ENCODE measurements at places on chromosomes 3 and 15.

GRCh38 chr3:20904671-20905070 is 718.7 kb upstream of the SGO1 start:
- no peak for DNase-seq

- DNase-seq, result no peak
Measured at GRCh38 chr3:39718674-39719595, 90.5 kb upstream of the MYRIP start.

GRCh38 chr15:101481381-101481705 is 8.2 kb downstream of the PCSK6 start:
- no peak for DNase-seq

GRCh38 chr3:28756056-28756455 is 407.4 kb upstream of the AZI2 start:
- DNase-seq, result no peak

DNA sequence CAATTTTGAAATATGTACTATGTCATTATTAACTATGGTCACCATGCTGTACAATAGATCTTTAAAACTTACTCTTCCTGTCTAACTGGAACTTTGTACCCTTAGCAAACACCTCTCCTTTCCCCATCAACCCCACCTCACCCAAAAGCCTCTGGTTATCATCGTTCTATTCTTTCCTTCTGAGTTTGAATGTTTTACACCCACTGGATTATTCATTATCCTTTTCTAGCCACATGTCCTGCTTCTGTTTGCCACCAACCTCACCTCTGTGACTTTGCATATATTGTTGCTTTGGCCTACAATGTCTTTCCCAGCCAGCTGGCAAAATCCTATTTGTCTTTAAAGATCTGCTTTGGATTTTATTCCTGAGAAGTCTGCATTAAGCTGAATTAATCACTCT is 102.6 kb upstream of the TSPAN3 start:
- no peak for DNase-seq

GRCh38 chr3:100496711-100497261 is 4.4 kb downstream of the TMEM45A start:
- DNase-seq, result no peak

Measured in cortex of kidney (tissue), 1 donor.